ENCODE measurements at places on chromosomes 12 and 14.

DNA sequence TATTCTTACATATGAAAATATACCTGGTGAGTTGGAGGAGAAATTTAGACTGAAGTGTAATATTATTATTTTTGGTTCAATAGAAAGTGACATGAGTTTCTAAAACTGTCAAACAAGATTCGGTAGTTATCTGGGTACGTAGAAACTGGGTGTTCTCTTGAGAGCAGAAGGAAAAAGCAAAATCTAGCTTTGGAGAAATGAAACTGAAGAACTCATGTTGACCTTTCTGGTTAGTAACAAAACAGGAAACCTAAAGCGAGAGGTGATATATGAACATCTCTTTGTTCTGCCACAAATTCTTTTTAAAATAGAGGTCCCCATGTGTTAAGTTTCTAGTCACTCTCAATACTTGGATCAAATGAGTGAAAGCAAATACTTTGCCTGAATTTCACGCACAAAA lies 401.7 kb downstream of the TRHDE start:
- no peak for DNase-seq

DNA sequence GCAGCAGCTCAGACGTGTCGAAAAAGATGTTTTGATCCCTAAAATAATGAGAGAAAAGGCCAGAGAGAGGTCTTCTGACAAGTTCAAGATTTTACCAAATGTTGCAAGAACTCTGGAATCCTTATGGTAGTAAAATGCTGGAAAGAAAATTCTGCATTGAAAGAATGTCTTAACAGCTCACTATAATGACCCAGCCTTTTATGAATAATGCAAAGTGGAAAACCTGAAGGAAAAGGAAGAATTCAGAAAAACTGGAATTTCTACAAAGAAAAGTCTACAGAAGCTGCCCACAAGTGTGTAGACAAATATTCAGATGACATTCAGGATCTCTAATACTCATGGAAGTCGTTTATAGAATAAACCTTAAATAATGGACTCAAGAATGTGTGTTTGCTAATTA lies 1.8 kb upstream of the CCDC88C start:
- DNase-seq = no peak

- DNase-seq = no peak
Observed at GRCh38 chr12:79557690-79558315, 133.0 kb downstream of the PAWR start.

DNA sequence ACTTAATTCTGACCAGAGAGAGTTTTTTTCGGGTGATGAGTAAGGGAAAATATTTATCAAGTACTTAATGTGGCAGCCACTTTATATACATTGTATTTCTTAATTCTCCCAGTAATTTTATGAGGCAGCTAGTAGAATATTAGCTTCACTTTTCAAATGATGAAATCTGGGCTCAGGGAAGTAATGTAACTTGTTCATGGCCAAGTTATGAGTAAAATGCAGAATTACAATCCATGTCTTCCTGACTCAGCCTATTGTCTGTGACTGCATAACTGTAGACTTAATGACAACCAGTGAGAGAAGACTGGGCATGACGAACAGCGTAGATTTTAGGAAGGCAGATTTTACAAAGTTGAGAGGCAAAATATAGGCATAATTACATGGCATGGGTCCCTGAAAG lies 106.7 kb upstream of the MIS18BP1 start:
- DNase-seq = no peak

DNA sequence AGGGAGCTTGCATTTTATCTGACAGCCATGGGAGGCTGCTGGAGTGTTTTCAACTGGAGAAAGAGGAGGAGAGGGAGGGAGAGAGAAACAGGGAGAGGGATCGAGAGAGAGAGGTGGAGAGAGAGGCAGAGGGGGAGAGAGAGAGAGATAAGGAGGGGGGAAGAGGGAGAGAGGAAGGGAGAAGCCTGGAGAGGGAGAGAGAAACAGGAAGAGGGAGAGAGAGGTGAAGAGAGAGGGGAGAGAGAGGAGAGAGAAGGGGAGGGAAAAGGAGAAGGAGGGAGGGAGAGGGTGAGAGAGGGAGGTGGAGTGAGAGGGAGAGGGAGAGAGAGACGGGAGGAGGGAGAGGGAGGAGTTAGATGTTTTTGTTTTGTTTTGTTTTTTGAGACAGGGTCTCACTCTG lies 45.6 kb downstream of the DNAH10 start:
- DNase-seq = no peak

GRCh38 chr14:63852817-63853731 lies at the start of gene SYNE2:
SYNE2 (plus strand) TSS chr14:63853004; CDS start chr14:63909149, 56,145 bp downstream.
- peak; percentile 81 for DNase-seq

DNA sequence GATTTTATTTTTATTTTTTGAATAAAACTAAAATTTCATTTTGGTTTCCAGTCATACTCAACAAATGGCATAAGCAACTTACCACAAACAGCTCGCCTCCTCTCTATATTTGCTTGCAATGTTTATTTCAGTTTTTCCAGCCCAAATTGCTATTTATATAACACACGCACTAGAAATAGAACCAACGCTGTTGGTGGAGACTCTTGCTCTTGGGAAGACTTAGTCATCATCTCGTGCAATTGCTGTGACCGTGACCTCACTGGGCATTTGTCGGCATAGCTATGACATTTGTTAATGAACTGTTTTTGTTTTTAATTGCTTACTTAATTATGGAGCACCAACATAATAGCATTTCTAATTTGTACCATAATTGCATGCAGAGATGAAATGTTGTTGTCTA lies 153.1 kb upstream of the OTX2 start:
- no peak for DNase-seq

DNA sequence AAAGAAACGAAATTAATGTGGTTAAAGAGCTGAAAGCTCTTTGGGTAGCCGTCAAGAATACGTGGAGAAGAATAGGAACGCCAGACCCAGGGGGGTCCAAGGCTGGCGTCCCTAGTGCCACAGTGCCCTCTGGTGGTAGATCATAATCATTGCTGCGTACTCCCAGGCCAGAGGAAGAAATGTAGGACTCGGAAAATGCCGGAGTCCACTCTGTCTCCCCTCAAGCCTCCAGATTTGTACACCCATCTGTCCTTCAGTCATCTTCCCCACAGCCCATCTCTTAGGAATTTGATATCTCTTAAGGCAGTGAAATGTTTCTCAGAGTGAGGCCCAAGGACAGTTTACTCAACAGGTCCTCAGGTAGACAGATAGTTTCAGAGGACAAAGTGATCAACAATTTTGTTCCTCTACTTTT lies 25.4 kb upstream of the PLEKHG6 start:
- peak; percentile 85 for DNase-seq

- no peak for DNase-seq
Observed at GRCh38 chr12:66302827-66303169, 505 bp downstream of the HELB start.

DNA sequence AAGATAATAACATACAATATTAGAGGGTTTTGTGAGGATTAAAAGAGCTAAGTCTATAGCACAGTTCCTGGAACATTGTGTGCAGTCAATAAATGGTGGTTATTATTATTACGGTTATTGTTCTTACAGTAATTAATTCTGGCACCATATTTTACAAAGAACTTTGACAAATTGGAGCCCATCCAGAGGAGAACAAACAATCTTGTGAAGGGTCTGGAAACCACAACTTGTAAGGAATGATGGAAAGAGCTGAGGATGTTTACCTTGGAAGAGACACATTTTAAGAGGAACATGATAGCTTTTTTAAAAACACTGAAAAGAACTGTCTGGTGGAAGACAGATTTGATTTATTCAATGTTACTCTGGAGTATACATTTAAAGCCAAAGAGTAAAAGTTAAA lies 150.5 kb upstream of the KRR1 start:
- DNase-seq = no peak

GRCh38 chr12:46470975-46471374 lies 98.4 kb upstream of the SLC38A2 start:
- no peak for DNase-seq

GRCh38 chr12:89984846-89985245 lies 276.2 kb upstream of the ATP2B1 start:
- DNase-seq = no peak

- no peak for DNase-seq
Observed at GRCh38 chr14:53751650-53752049, 205.0 kb downstream of the BMP4 start.

- DNase-seq = no peak
Observed at GRCh38 chr12:15543347-15543746, 221.0 kb downstream of the PTPRO start.

DNA sequence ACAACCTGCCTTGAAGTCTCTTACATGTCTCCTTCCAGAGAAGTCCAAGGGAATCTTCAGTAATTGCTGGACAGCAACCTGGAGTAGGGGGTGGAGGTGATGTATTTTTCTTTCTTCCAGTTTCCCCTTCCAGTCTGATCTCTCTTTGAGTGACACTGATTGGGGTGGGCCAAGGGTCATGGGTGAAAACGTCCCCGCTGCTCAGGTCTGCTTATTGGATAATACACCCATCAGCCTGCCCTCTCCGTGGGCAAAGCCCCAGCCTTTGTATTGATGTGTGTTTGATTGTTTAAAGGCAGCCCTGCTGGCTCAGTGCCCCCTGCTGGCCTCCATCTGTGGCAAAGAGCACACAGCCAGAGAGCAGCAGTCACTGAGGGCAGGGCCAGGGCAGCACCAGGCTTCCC lies 35.7 kb upstream of the ATP2A2 start:
- DNase-seq = peak; percentile 76

- no peak for DNase-seq
Observed at GRCh38 chr14:23142826-23143225, 23.8 kb upstream of the CEBPE start.

- no peak for DNase-seq
Observed at GRCh38 chr12:131279281-131279921, 325.7 kb downstream of the ADGRD1 start.

- DNase-seq = no peak
Observed at GRCh38 chr12:129331356-129332085, 478.2 kb downstream of the GLT1D1 start.

GRCh38 chr14:68877993-68878575 lies 85.2 kb upstream of the ZFP36L1 start:
- no peak for DNase-seq

GRCh38 chr12:29653286-29653685 lies 130.5 kb downstream of the TMTC1 start:
- DNase-seq = no peak

DNA sequence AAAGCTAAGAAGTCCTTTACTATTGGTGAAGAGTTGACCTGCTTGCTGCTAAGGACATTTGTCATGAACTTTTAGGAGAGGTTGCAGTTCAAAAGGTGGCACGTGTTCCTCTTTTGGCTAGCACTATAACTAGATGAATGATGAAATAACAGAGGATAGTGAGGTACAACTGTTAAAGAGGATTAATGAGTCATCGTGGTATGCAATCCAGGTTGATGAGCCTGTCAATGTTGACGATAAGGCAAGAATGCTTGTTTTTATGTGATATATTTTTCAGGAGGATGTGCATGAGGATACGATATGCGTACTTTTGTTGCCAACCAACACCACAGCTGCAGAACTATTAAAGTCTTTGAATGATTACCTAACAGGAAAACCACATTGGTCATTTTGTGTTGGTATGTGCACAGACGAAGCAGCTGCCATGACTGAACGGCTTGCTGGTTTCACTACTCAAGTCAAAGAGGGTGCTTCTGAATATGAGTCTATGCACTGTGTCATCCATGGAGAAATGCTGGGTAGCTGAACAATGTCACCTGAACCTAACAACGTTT lies 10.6 kb downstream of the CEP128 start:
- peak; percentile 85 for DNase-seq

DNA sequence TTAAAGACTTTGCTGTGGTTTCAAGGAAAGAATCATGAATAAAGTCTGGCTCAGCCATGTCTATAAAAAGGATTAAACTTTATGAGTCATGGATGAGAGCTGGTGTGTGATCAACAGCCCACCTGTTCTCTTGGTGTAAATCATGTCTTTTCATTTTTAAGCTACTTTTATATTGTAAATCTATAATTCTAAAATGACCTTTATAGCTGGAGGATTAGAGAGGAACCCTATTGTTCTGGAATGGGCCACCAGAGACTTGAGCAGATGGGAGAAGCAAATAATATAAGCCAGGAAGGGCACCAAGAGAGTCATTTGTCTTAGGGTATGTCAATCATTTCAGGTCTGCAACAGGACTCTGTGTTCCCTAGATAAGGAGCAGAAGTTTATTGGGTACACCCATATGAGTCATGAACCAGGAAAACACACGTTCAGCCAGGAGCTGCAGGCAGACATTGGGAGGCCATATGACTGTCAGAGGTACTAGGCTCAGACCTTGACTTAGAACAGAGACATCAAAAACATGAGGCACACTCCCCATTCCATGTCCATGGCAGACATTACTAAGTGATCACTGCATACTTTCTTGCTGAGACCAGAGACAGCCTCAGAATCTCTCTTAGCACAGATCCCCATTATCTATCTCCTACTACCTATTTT lies 49.3 kb downstream of the NDUFA12 start:
- DNase-seq = peak; percentile 90

- DNase-seq = no peak
Observed at GRCh38 chr12:113796852-113797534, 169.1 kb downstream of the RBM19 start.

GRCh38 chr12:45509187-45509586 lies 220.3 kb upstream of the ARID2 start:
- peak; percentile 67 for DNase-seq

DNA sequence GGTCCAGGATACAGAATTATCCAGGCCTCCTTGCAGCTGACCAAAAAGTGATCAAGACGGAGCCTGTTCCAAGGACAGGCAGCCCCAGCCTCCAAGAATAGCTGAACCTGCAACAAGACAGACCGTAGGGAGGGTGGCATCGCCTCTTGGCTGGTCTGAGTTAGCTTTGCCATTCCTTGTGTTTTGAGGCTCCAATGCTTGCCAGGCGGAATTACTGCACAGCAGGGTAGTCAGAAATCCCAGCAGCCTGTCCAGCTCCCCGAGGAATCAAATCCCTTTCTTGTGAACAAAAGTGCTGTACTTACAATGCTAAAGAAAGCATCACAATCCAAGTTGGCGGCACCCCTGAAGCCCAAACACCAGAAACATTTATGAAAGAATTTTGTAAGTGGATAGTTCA lies 246.9 kb downstream of the TMEM132C start:
- DNase-seq = no peak

DNA sequence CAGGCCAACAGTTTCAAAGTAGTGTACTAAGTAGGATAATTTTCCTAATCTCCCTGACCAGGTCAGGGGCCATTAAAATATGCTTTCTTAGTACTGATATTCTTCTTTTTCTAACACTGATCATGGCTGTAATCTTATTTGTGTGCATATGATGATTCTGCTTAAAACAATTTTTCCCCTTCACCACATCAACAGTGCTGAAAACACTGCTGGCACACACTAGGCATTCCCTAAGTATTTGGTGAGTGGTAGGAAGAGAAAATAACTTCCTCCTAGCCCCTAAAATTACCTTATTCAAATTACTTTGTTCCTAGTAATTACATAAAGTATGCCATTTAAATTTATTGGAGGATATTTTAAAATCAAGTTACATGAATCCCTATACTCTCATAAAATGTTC lies 49.9 kb upstream of the BBS10 start:
- DNase-seq = no peak

DNA sequence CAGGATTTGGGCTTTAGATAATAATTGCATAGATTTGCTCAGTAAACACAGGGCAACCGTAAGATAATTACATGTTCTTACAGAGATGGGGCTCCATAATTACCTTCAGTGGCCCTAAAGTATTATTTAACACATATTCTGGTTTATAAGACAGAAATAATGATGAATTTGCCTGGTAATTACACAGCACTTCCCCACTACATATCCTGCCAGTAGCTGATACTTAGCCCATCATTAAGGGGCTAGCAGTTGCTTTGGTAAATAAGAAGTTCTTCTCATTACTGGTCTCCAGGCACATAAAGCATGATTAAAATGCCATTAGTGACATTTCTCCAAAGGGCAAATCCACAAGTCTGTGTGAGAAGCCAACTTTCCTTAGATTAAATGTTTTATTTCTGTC lies 158.7 kb downstream of the NUAK1 start:
- no peak for DNase-seq
